A549 treated with DMSO at 1 μM for 4 hours (cell line): ENCODE measurements at places on chromosomes 12 and 14. TPM values are rescaled to one million over a fixed set of nuclear protein-coding genes. Genes with fewer than 3 reads are reported as not detected.

Gene KANSL2
- total RNA-seq, result 38.5 to 48.8 TPM (median 39.9 TPM) in 5 replicates

Gene DDX51
- total RNA-seq, result 20.8 to 30.8 TPM (median 28.9 TPM) in 5 replicates

Gene OR4K14
- not detected in 5 replicates for total RNA-seq

Gene SNRPF
- total RNA-seq, result 112 to 154 TPM (median 119 TPM) in 5 replicates

Gene MON2
- 13.9 to 19.0 TPM (median 16.6 TPM) in 5 replicates for total RNA-seq

Gene PLEKHD1
- 0.02 to 0.07 TPM (median 0.04 TPM) in 4 of 5 replicates, not detected in the other for total RNA-seq
